Activated gamma-delta T cell (primary cell): ENCODE measurements at places on chromosomes 7 and 10.

GRCh38 chr7:30472784-30473775, 5.5 kb downstream of the NOD1 start:
- DNase-seq = no peak

GRCh38 chr10:84945791-84946190, 617.4 kb downstream of the CCSER2 start:
- no peak for DNase-seq

DNA sequence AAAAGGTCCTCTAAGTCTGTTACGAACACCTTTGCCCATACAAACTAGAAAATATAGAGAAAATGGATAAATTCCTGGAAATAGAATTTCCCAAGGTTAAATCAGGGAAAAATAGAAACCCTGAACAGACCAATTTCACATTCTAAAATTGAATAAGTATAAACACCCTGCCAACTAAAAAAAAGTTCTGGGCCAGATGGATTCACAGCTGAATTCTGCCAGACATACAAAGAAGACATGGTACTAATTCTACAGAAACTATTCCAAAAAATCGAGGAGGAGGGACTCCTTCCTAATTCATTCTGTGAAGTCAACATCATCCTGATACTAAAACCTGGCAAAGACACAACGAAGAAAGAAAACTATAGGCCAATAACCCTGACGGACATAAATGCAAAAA, 400.4 kb upstream of the SEMA3A start:
- DNase-seq = no peak

DNA sequence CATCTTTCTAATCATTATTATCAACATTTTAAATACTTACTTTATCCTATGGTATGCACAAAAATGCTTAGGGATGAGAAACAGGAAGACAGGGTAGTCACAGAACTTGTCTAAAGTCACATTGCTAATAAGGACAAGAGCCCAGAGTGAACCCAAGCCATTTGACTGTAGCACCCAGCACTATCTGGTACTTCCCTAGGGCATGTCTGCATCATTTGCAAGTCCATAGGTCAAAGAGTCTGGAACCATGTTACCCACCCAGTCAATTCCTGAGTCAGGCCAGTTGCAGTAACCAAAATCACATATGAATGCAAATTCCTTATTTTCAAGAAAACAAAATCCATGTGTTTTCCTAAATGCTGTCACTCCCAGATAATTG, 19.1 kb downstream of the ASAH2 start:
- no peak for DNase-seq

DNA sequence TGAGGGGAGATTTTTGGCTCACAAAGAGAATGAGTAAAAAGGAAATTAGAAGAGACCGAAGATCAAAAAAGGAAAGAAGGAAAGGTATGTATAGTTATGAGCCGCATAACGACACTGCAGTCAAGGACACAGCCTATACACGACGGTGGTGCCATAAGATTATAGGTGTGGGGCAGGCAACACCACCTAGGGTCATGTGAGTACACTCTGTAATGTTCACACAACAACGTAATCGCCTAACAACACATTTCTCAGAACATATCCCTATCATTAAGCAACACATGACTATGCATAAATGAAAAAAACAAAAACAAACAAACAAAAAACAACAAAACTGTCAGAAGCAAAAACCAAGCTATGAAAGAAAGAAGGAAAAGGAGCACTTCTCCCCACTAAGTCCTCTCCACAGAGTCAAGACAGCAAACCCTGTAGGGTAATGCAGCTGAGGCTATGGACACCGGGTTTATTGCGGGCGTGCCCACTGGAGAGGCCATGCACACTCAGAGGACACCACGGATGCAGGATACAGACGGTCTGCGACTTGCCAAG, 45.1 kb downstream of the PIP4K2A start:
- DNase-seq = no peak

GRCh38 chr7:156577645-156578577, 62.7 kb upstream of the RNF32 start:
- no peak for DNase-seq

- DNase-seq = no peak
Measured at GRCh38 chr10:55786461-55787050, 574.5 kb downstream of the ZWINT start.

DNA sequence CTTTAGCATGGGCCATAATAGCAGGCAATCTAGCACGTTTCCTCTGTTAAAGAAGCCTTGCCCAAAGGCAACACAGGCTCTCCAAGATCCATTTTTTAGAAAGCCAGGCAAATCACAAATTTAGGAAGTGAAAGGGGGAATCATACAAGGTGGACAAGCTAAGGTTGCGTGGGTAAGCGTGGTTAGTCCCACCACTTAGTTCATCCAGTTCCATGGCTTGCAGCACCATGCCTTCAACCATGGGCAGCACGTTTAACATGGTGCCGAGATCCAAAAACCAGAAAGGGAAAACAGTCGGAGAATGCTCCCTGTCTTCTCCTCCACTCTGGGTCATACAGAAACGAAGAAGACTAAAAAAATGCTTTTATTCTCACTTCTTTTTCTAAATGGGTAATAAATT, 234.4 kb upstream of the IMMP2L start:
- DNase-seq = no peak

GRCh38 chr7:32164341-32164996, 94.3 kb upstream of the PDE1C start:
- DNase-seq = no peak

GRCh38 chr7:127854383-127854782, 176.9 kb downstream of the LRRC4 start:
- DNase-seq = no peak

GRCh38 chr7:2217716-2218443, 14.9 kb downstream of the MAD1L1 start:
- DNase-seq = no peak

DNA sequence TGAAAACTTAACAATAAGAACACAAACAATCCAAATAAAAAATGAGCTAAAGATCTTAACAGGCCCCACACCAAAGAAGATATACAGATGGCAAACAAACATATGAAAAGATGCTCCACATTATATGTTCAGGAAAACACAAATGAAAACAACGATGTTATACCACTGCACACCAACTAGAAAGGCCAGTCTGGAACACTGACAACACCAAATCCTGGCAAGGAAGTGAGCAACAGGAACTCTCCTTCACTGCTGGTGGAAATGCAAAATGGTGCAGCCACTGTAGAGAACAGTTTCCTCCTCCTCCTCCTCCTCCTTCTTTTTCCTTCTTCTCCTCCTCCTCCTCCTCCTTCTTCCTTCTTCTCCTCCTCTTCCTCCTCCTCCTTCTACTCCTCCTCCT, 12.2 kb upstream of the NCAPG2 start:
- no peak for DNase-seq

GRCh38 chr7:98719396-98719795, 102.3 kb downstream of the NPTX2 start:
- DNase-seq = no peak

GRCh38 chr7:92057375-92057774, 76.9 kb downstream of the CYP51A1 start:
- DNase-seq = no peak

- DNase-seq = no peak
Measured at GRCh38 chr7:137836541-137836940, 10.2 kb downstream of the DGKI start.

- no peak for DNase-seq
Measured at GRCh38 chr7:82179311-82179710, 264.3 kb downstream of the CACNA2D1 start.

GRCh38 chr10:19247843-19248242, 199.2 kb downstream of the MALRD1 start:
- DNase-seq = no peak

DNA sequence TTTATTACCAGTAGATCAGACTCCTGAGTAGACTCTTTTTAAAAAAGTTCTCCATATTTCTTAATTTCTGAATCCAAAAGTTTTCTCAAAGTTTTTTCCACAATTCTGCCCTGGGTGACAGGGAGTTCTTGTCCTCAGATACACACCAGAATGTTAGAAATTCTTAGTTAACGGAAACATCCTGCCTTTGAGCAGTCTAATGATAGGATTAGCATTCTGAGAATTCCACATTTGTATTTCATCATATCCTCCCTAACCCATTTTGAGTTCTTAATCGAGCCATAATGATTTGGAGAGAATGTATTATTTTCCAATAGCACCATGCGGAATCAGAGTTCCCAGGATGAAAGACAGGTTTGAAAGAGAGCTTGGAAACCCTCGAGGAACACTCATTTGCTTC, 28.9 kb upstream of the MRPS33 start:
- no peak for DNase-seq

DNA sequence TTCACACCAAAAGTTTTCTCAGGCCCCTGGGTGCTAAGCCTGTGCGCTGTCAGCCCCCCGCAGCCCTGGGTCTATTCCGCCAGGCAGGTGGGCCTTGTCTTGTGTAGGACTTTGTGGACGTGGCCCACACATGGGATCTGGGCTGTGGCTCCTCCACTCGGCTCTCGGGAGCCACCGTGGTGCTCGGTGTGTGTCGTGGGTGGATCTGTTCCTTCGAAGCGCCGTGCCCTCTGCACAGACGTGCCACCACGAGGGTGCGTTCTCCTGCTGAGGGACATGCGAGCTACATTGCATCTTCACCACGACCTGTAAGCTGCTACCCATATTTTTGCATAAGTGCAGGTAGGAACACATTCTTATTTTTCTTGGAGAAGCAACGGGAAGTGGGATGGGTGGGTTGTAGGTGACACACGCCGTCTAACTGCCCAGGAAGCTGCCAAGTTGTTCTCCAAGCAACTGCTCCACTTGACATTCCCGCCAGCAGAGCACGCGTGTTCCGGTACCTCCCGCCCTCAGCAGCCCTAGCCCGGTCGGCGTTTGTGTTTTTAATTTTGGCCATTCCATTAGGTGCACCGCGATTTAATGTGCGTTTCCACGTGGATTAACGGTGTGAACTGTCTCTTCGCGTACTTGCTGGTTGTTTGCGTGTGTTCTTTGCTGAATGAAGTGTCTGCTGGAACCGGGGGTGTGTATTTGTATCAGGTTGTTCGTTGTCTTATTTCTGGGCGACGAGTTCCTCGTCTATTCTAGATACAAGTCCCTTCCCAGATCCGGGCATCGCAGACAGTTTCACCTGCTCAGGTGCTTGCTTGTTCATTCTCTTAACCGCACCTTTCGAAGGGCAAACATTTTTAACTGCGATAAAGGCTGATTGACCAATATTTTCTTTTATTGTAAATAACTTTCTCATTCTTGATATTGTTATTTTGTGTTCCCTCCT, 47.4 kb upstream of the CFAP46 start:
- no peak for DNase-seq

DNA sequence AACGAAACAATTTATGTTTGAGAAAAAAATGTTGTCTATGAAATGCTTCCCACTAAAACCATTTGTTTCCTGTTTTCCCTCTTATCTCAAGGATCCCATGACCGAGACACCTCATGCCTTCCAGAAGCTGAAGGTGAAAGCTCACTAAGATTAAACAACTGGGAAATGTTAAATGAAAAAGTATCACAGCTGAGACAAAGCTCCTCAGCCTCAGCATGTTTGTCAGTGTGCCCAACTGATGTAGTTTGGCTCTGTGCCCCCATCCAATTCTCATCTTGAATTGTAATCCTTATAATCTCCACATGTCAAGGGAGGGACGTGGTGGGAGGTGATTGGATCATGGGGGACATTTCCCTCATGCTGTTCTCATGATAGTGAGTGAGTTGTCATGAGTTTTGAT, 327.3 kb downstream of the HTR7 start:
- DNase-seq = no peak

DNA sequence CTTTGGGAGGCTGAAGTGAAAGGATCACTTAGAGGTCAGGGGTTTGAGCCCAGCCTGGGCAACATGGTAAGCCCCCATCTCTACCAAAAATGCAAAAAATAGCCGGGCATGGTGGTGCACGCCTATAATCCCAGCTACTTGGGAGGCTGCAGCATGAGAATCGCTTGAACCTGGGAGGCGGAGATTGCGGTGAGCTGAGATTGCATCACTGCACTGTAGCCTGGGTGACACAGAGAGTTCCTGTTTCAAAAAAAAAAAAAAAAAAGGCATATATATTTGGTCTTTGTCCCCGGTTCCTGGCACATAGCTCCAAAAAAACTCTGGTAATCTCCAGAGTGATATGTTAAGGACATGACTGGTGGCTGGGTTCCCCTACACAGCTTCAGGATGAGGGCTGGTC, 147.3 kb downstream of the SEC23IP start:
- no peak for DNase-seq

DNA sequence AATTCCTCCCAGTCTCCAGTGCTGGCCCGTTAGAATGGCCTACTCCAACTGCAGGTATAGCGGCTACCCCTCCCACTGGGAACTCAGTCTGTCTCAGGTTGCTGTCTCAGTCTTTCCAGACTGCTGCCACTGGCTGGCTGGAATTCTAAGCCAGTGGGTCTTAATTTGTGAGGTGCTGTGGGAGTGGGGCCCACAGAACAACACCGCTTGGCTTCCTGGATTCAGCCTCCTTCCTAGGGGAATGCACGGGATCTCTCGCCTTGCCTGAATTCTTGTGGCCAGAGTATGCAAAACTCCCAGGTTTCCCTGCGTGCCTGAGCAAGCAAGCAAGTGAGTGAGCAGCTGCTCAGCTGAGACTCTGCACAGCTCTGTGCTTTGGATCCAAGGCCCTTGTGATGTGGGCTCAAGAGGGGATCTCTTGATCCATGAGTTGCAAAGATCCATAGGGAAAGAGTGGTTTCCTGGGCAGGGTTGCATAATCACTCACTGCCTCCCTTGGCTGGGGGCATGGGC, 41.5 kb upstream of the GPR141 start:
- no peak for DNase-seq

DNA sequence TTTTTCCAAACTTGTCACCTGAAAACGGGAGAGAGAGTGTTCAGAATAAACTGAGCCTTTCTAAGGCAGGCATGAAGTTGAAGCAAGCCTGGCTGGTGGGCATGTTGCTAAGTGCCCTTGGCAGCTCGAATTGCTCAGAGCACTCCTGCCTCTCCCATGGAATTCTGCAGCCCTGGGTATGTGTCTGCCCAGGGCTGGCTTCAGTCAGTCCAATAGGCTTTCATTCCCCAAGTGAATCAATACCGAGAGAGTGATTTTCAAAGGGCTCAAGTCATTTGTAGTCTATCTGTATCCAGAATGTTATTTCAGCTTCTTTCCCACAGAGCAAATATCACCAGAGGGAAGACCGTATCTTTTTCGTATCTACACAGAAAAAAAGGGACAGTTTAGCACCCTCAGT, 415.5 kb upstream of the COBL start:
- DNase-seq = no peak

GRCh38 chr7:137546671-137547070, 203.1 kb upstream of the PTN start:
- DNase-seq = no peak

GRCh38 chr7:78924581-78924980, 528.9 kb downstream of the MAGI2 start:
- DNase-seq = no peak

DNA sequence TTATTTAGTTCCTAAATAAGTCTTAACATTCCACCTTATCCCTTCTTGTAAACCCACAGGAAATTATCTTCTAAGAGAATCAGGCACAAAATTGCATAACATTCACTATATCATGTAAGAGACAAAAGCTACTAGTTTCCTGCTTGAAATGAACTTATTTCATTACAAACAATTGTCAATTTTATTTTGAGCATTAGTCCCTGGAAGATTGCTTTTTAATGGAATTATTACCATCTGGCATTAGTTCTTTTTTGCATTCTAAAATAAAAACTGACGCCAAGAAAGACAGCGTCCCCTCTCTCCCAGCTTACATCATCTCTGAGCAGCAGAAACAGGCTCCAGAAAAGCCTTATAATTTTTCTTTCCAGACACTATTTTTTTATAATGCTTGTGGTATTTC, 121.8 kb downstream of the NOC3L start:
- DNase-seq = no peak
